RWPE1 (cell line): ENCODE measurements at places on chromosomes 3 and 15.

DNA sequence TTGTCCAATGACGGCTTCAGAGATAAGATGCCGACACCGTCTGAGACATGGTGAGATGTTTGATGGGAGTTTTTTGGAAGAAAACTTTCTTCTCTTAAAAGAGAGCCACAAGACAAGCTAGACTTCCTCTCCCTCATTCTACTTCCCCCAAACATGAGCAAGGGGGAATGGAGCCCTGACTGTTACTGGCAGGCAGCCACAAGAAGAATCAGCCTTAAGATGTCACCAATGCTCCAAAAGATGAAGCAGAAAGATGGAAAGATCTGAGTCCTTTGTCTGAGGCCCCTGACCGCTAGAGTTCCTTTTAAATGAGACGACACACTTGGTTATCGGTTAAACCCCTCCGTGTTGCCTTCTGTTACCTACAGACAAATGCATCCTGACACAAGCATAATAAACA, 108.7 kb downstream of the ST8SIA2 start:
- DNase-seq = no peak

DNA sequence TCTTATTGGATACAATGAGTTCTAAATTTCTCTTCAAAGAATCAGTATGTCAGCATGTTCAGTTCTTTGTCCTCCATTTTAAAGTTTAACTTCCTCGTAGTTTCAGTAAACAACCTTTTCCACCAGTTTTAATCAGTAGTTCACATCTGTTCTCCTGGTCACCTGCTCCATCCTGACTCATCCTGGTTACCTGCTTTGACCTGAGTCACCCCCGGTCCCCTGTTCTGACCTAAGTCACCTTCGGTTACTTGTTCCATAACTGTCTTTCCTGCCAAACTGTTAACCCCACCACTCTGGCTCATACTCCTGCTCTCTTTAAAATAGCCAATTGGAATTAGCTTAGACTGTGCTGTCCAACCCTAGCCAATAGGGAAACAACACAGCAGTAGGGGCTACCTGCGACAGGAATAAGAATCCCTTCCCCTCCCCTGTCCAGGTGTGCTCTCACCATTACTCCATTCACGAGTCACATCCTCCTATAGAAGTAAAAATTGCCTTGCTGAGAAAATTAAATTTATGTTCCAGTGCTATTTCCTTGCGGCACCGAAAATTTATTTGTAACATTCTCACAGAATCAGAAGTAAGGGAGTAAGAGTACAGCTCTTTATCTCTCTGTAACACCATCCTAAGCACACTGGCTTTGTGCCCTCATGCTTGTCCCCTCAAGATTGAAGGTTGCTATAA, 23.8 kb downstream of the TRANK1 start:
- DNase-seq = no peak

- DNase-seq = no peak
These were observed 7.0 kb upstream of the AHSG start for GRCh38 chr3:186605561-186606545.

GRCh38 chr15:95425859-95426258, 904.6 kb upstream of the NR2F2 start:
- DNase-seq = no peak

DNA sequence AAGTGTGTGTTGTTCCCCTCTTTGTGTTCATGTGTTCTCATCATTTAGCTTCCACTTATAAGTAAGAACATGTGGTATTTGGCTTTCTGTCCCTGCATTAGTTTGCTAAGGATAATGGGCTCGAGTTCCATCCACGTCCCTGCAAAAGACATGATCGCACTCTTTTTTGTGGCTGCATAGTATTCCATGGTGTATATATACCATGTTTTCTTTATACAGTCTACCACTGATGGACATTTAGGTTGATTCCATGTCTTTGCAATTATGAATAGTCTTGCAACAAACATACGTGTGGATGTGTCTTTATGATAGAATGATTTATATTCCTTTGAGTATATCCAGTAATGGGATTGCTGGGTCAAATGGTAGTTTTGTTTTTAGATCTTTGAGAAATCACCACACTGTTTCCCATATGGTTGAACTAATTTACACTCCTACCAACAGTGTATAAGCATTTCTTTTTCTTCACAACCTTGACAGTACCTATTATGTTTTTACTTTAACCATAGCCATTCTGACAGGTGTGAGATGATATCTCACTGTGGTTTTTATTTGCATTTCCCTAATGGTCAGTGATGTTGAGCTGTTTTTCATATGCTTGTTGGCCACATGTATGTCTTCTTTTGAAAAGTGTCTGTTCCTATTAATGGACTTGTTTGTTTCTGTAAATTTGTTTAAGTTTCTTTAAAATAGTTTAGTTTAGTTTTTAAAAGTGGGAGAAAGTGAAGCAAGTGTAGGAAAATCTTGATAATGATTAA, 21.9 kb upstream of the SLC30A4 start:
- DNase-seq = no peak
